ENCODE measurements at places on chromosomes 1 and 21.

DNA sequence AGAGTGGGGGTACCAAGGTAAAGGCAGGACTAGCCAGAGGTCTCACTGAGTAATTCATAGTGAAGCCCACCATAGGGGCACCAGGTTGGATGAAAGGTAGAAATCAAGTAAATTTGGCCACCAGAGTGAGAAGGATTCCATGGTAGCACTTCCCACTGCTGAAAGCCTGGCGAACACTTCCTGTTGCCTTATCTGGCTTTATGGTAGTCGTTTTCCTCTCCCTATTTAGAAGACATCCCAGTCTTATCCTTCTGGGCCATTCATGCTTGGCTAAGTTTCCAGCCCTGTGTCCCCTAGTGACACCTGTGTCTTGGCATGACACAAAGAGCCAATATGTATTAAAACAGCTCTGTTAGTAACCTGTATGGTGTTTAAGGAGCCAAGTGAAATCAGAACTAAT lies 74.3 kb upstream of the SIPA1L2 start:
- DNase-seq = no peak

DNA sequence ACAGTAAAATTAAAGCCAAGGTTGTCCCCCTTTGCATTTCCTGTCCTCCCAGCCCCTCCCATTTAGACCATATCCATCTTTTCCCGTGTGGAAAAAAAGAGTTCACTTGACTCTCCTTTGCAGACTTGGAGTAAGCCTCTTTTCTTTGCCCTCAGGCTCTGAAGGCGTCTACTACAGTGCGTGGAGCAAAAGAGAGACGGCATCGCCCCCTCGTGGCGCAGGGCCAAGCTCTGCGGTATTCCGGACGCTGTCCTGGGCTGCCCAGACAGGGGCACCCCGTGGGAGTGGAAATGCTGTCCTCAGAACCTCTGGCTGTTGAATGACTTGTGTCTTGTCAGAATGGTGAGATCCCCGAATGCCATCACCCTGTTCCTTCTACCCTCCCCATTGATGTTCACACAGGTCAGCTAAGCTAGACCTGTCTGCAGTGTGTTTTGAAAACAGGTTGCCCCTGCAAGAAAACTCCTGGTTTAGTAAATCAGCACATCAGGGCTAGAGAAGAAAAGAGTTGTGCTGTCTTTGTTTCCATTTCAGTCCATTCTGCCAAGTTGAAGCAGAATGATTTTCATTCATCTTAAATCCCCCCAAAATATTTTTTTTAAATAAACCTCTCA lies 12.3 kb upstream of the GJA8 start:
- DNase-seq = peak; percentile 57

DNA sequence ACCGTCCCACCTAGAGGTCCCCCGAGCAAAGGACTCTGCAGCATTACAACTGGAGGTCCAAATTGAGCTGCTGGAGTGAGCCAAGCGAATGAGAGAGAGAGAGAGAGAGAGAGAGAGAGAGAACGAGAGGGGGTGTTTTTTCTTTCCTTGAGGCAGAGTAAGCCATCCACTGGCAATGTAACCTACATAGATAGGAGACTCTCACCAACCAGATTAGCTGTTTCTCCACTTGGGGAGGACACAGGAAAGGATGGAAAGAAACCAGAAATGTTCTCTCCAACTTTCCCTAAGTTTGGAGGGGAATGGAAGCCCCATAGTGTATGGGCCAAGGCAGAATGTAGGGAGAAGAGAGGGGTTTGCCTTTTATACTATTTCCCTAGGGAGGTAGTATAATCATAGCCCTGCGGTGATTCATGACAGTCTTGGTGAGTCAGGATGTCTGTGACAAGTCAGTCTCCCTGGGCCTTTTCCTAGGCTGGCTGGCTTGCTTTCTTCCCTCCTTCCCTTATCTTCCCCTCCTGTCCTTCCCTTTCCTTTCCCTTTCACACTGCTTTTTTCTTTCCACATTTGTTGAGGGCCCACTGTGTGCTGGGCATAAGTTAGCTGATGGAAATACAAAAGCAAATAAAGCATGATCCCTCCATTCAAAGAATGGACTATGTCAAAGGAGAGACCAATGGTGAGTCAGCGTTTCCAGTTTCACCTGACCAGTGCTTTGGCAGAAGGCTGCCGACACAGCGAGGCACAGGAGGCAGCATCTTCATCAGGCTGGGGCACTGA lies 7.1 kb downstream of the FNDC7 start:
- no peak for DNase-seq

- no peak for DNase-seq
These were observed 18.6 kb downstream of the A3GALT2 start for GRCh38 chr1:33302325-33302724.

- DNase-seq = no peak
These were observed 26.6 kb downstream of the CRYAA start for GRCh38 chr21:43195121-43196021.

DNA sequence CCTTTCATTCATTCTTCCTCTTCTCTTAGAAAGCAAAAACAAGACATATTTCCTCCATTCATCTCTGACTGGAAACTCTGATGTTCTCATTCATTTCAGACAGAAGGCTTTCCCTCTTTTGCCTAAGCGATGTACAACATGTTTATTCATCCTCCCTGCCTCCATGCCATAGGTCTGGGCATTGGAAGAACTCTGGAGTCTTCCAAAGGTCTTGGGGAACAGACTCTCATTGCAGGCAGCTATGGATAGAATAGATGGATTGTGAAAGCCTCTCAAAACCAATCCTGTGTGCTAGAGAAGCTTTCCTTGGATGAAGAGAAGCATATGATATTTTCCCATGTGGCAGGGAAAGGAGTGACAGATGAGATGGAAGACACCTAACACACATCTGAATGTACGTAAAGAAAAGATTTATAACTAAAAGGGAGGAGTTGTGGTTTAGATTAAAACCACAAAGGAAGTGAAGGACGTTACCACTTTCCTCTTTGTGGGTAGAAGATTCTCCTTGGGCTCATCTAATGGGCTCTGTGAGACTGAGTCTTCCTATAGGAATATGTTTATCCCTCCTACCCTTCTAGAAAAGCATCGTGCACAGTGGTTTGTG lies 38.7 kb downstream of the BCL9 start:
- DNase-seq = no peak

Measured in NCI-H524 (cell line).